ENCODE measurements at places on chromosomes 4 and X. TPM values are rescaled to one million over a fixed set of nuclear protein-coding genes. Genes with fewer than 3 reads are reported as not detected.

DNA sequence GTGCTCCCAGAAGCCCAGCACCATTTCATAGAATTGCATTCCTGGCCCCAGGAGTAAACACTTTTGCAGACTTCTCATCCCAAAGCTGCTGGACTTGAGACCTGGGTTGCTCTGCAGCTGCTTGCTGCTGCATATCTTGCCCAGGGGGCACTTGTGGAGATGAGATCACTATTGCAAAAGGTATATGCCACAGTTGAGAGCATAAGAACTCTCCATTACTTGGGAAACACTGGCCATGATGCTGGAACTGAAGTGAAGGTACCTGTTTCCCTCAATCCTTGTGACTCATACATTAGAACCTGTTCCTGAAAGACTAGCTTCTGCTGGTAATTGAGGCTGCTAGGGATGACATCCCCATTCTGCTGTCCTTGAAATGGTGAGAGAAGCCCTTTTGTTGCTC, 43.1 kb upstream of the WDR1 start:
- DNase-seq, result no peak

PCDH19 gene
- total RNA-seq, result 3.4 TPM

DNA sequence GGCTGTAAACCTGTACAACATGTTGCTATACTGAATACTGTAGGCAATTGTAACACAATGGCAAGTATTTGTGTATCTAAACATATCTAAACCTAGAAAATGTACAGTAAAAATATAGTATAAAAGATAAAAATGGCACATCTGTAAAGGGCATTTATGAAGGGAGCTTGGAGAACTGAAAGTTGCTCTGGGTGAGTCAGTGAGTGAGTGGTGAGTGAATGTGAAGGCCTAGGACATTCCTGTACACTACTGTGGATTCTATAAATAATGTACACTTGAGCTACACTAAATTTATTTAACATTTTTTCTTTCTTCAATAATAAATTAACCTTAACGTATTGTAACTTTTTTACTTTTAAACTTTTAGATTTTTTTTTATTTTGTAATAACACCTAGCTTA, 5.0 kb upstream of the SHROOM4 start:
- DNase-seq, result no peak

HTT gene
- total RNA-seq, result 40.2 TPM

GRCh38 chr4:79820427-79820826, 252.6 kb downstream of the ANTXR2 start:
- DNase-seq, result no peak

All from neural progenitor cell (in vitro differentiated cells).